Right forelimb (tissue), 1 donor: ENCODE measurements at places on chromosomes 5 and 9.
A peak's percentile ranks its signal among the peaks of the same experiment; 100 is the strongest.

- peak; percentile 85 for DNase-seq
These were observed 50.3 kb downstream of the SLC22A5 start for GRCh38 chr5:132419502-132420468.

GRCh38 chr5:32445831-32446614 lies 1.5 kb upstream of the ZFR start:
- no peak for DNase-seq

DNA sequence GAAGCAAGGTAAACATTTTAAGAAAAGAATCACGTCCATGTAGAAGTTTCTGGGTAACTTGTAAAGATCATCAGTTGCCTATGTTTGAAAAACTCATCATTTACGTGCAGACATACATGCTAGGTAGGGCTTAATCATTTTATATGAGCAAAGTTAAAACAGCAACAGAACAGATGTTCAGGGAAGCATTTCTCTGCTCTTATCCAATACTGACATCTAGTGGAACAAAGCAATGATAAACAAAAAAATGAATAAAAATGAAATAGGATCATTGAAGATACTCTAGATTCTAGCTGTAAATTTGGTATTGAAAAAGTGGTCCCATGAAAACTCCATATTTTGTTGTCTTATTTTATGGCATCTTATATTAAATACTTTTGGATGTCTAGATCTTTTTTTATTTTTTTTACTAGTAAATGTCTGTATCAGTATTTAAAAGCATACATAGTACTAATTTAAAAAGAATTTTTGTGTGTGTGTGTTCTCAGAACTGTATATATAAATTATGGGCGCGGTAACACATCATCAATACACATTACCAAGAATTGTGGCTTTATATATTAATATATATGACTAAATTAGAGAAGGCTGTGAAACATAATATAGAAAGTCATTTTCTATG lies 1050.2 kb downstream of the CDH12 start:
- DNase-seq, result no peak

GRCh38 chr5:116372931-116373597 lies 201.6 kb downstream of the SEMA6A start:
- no peak for DNase-seq

DNA sequence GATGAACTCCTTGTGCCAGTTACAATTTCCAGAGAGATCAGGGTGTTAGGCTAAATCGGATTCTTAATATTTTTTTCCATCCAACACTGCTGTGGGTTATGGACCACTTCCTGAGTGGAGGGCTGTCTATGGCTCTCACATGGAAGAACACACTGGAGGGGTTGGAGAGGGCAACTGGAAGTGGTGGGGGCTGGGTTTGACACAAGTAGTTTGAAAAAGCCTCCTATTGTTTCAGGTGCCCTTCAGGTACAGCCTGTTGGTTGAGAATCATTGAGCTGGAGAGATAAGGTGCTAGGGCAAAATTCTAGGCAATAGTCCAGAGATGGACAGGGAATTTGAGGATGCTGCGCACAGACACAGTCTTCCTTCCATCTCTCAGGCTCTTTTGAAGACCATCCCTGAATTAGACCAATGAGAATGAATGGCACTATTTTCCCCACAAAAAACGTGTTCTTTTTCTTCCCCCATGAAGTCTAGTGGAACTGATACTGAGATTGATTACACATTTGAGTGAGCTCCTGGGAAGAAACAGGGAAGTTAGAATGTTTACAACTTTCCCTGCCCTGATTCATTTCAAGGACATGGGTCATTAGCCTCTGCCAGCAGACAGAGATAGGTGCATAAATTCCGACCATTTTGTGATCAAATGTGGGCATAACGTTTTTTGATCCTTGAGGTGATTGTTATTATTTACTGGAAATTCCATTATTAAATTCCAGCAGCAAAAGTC lies 87.7 kb downstream of the ACER2 start:
- DNase-seq, result no peak

GRCh38 chr9:94699715-94700373 lies 26.7 kb upstream of the AOPEP start:
- DNase-seq, result no peak

GRCh38 chr5:109105631-109106267 lies 304.0 kb downstream of the PJA2 start:
- no peak for DNase-seq

DNA sequence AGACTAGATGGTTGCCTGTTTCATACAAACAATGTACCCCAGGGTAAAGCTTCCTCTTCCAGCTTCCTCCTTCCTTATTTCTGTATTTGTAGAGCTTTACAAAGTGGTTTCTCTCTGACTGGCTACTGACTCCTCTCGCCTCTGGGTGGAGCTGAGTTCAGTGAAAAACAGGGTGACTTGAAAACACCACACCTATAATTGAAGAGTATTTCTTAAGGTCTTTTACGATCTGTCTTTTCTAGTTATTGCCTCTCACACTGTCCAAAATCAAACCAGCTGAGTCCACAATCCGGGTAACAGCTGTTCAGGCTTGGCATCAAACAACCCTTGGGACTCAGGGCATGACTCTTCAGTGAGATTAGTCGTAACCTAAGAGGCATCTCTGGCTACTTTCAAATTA lies 200.4 kb downstream of the ARRDC3 start:
- DNase-seq, result no peak

- DNase-seq, result peak; percentile 78
These were observed 78.4 kb downstream of the MAP1B start for GRCh38 chr5:72185496-72186329.

DNA sequence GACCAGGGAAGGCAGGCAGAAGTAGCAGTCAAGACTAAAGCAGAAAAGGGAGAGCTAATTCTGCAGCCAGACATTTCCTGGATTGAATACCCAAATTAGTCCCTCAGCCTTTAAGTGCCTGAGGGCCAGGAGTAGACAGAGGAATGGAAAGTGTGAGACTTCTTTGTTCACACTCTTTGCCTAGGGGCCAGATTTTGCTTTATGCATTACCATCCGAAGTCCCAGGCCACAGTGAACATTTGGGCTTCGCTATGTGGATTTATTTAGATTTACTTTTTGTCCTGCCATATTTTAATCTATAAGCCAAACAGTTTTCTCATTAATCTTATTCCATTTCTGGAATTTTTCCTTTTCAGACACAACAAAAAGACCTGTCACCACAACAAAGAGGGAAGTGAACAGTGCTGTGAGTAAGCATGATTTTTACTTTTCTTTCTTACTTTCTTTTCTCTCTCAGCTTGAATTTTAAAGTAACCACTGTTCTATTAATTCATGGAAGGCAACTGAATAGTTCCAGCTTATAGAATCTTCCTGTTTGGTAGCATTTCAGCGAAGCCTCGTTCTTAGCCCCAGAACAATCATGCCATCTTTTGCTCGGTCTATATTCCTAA lies 52.6 kb downstream of the PDCD1LG2 start:
- DNase-seq, result no peak

DNA sequence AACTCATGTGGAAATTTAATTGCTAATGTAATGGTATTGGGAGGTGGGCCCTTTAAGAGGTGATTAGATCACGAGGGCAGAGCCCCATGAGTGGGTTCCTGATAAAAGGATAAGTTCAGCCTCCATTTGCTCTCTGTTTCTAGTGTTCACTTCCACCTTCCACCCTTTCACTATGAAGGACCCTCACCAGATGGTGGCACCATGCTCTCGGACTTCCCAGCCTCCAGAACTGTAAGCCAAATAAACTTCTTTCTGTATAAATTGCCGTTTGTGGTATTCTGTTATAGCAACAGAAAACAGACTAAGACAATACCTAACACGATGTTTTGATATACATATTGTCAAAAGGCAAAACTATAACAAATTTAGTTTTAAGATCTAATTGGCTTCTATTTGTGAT lies 166.2 kb downstream of the DEPDC1B start:
- no peak for DNase-seq
